ENCODE measurements at places on chromosomes 5 and 9.
A peak's percentile ranks its signal among the peaks of the same experiment; 100 is the strongest.

DNA sequence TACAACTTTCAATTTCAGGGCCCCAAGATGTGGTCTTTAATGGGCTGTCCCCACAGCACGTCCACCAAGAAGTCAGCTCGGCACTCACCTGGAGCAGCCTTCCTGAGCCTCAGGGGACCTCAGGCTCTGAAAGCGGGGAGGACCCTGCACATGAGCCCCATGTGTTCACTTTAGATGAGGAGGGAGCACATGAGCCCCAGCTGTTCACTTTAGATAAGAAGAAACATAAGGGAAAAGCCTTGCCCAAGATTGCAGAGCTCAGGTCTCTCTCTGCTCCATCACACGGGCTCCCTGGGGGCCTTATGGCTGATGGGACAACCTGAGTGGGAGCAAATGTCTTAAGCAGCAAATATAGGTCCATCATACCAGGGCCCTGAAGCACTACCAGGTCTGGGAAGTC is 56.4 kb downstream of the NIPSNAP3B start:
- DNase-seq, result no peak

- DNase-seq, result peak; percentile 64
These were observed 55.3 kb downstream of the SPEF2 start for GRCh38 chr5:35672995-35673394.

- DNase-seq, result no peak
These were observed 13.9 kb downstream of the CAVIN4 start for GRCh38 chr9:100591639-100592412.

DNA sequence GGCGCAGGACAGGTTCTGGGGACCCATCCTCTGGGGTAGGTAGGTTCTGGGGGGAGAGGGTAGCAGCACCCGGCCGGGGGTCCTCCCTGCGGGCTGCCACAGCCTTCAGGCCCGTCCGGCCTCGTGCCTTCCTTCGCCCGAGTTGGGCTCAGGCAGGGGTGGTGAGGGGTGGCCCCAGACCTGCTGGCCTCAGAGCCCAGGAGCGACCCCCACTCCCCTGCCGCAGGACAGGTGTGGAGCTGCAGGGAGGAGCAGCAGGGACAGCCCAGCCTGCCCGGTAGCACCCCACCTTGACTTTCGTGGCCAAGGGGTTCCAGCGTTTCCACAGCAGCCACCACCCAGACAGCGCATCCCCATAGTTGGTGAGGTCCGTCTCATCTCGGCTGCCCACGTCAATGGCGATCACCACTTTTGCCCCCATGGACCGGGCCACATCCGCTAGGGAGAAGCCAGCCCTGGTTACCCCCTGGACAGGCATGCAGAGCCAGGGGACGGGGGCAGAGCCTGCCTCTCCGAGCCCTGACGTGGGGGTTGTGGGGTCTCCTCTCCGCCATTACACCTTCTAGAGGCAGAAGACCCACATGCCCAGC is 3.4 kb upstream of the NSMF start:
- no peak for DNase-seq

DNA sequence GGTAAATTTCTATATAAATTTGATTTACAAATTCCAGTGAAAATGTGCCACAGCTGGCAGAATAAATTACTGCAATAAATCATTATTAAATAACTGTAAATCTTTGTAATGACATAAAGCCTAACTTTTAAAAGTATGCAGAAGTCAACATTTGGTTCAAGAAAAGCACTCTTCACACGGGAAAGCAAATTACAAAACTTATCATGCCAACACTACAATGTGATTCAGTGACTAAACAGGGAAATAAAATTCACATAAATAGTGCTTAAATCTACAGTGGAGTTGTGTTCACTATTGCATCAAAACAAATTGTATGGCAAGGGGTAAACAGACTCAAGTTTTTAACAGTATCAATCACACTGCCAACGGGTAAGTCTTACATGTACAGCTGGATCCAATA is 117.2 kb downstream of the BNC2 start:
- DNase-seq, result no peak

DNA sequence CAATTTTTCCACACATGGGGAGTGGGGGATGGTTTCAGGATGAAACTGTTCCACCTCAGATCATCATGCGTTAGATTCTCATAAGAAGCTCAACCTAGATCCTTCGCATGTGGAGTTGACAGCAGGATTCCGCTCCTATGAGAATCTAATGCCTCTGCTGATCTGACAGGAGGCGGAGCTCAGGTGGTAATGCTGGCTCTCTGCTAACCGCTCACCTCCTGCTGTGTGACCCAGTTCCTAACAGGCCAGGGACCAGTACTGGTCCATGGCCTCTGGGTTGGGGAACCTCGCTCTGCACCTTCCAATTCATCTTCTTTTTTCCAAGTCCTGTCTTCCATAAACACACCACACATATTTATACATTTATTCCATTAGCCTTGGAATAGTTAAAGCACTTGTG is 33.0 kb downstream of the POU5F2 start:
- no peak for DNase-seq

DNA sequence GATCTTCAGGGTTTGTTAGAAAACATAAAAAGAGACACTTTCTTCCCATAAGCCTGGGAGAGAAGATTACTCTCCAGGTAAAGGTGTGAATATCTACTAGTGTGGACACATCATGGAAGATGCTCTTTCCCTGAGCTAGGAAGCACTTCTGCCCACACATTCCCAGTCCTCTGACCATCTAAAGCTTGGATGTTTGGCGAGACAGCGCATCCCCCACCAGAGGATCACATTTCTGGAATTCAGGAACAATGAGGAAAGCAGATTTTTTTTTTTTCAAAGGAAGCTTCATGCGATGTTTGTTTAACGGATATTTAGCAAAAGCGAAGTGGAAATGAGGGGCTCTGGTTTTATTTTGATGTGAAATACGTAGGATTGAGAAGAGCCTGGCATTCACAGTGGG is 6.2 kb downstream of the SVEP1 start:
- no peak for DNase-seq
